ENCODE measurements at places on chromosomes 5 and 9.
A peak's percentile ranks its signal among the peaks of the same experiment; 100 is the strongest.

GRCh38 chr5:32259033-32259432 is 53.7 kb downstream of the MTMR12 start:
- peaks cover 84% of the 10 kb centered on the region for H3K36me3 ChIP-seq
- no peak for DNase-seq
- no peaks in the 10 kb centered on the region for H3K27me3 ChIP-seq
- no peaks in the 10 kb centered on the region for H3K4me1 ChIP-seq

DNA sequence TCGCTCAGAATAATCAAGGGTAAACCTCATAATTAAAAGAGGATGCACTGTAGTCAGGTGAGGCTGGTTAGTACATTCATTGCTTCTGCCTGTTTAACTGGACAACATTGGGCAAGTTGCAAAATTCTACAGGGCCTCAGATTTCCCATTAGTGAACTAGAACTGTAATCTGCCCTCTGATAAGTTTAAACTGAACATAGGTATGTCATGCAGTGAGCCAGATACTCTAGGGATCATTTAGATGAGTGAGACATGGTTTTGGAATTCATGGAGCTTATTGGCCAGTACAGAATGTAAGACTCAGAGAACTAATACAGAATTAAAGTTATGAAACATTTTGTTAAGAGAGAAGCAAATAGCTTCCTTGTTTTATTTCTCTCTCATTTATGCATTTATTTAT is 35.9 kb downstream of the RNF44 start:
- peaks cover 84% of the 10 kb centered on the region for H3K36me3 ChIP-seq
- DNase-seq = no peak
- no peaks in the 10 kb centered on the region for H3K27me3 ChIP-seq

- no peak for DNase-seq
- H3K27me3 ChIP-seq = no peaks in the 10 kb centered on the region
- no peaks in the 10 kb centered on the region for H3K4me1 ChIP-seq
- no peak overlapping the region for H3K4me3 ChIP-seq
- no peak overlapping the region for H3K27ac ChIP-seq
- H3K36me3 ChIP-seq = peaks cover 2% of the 10 kb centered on the region
Measured at GRCh38 chr5:162888268-162888667, 549.1 kb upstream of the CCNG1 start.

DNA sequence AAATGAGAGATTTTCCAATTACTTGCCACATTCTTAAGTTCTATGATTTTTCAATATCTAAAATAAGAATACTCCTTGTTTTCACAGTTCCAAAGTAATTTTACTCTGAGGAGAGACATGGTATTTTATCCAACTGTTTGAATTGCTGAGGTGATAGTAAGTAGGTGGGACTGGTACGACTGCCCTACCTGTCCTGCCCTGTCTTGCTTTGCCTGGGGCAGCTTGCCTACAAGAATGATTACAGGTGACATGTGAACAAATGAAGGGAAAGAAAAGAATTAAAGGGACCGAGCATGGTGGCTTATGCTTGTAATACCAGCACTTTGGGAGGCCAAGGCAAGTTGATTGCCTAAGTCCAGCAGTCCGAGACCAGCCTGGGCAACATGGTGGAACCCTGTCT is 41.6 kb upstream of the HMGCS1 start:
- H3K36me3 ChIP-seq = peaks cover 10% of the 10 kb centered on the region
- H3K27me3 ChIP-seq = no peaks in the 10 kb centered on the region
- H3K4me3 ChIP-seq = no peak overlapping the region
- no peaks in the 10 kb centered on the region for H3K4me1 ChIP-seq
- H3K27ac ChIP-seq = no peak overlapping the region

DNA sequence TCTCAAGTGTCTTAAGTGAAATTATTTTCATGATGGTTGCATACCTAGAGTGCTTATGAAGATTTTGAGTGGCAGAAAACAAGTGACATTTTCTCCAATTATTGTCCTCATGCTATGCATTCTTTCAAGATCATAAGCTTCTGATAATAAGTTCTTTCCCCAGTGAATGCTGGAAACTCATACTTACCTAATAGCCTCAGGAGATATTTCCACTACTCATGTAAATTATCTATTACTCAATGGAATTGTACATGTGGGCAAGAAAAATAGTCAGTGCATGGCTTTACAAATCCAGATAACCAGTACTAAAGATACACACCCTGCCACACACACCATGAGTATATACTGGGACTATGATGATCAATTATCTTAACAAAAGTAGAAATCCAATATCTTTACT is 1219.4 kb upstream of the C9orf72 start:
- H3K36me3 ChIP-seq = no peaks in the 10 kb centered on the region
- no peak overlapping the region for H3K27ac ChIP-seq
- H3K4me3 ChIP-seq = no peak overlapping the region
- no peak for DNase-seq

GRCh38 chr5:93246090-93246855 is 334.7 kb downstream of the NR2F1-AS1 start:
- H3K36me3 ChIP-seq = no peaks in the 10 kb centered on the region
- H3K4me3 ChIP-seq = no peak overlapping the region
- DNase-seq = no peak
- no peaks in the 10 kb centered on the region for H3K27me3 ChIP-seq

DNA sequence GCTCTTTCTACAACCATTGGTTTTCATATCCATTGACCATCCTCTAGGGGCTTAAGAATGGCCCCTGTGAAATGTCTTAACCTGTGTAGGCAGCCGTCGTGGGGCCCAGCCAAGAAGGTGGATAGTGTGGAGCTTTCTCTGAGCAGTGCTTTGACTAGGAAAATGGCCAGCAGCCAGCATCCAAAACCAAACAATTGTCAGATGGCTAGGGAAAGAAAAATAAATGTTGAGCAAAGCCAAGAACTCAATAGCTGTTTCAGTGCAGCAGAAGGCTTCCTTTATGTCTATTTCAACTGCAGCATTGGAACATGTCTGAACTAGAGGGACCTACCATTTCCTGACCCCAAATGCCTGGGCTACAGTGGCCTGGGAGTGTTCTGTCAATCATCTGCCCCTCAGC is 374.9 kb downstream of the TLE4 start:
- no peaks in the 10 kb centered on the region for H3K27me3 ChIP-seq
- no peaks in the 10 kb centered on the region for H3K36me3 ChIP-seq
- H3K4me3 ChIP-seq = no peak overlapping the region
- no peaks in the 10 kb centered on the region for H3K4me1 ChIP-seq

DNA sequence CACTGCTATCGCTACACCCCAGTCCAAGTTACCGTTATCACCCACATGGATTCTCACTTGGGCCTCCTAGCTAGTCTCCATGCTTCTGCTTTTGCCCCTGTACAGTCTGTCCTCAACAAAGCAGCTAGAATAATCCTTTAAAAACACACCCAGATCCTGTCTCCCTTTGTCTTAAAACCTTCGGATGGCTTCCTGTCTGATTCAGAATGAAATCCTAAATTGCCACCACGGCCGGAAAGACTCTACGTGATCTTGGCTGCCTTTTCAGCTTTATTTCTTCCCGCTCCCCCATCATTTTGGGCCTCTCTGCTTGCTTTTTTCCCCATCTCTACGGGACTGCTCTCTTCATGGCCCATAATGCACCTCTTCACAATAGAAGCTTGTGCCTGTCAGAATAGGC is 33.4 kb downstream of the GDNF start:
- H3K4me1 ChIP-seq = no peaks in the 10 kb centered on the region
- H3K27ac ChIP-seq = no peak overlapping the region
- no peak for DNase-seq
- H3K36me3 ChIP-seq = no peaks in the 10 kb centered on the region

- no peak overlapping the region for H3K27ac ChIP-seq
- no peaks in the 10 kb centered on the region for H3K4me1 ChIP-seq
- no peak overlapping the region for H3K4me3 ChIP-seq
- peaks cover 10% of the 10 kb centered on the region for H3K36me3 ChIP-seq
Measured at GRCh38 chr9:132894346-132894745, 15.6 kb downstream of the SPACA9 start.

DNA sequence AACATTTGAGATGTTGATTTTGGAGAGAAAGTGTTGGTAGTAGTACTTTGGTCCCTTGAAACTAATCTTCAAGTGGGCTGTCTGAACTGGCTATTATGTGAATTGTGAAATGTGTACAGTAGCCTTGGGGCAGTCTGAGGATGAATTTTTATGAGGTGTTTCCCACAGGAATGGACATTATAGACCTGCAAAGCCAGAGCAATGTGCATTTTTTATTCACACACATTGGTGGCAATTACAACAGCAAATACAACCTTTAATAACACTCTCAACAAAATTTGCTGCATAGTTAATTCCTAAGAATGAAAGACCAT is 147.0 kb downstream of the PAM start:
- DNase-seq = no peak
- H3K27me3 ChIP-seq = no peaks in the 10 kb centered on the region
- no peaks in the 10 kb centered on the region for H3K36me3 ChIP-seq
- no peak overlapping the region for H3K27ac ChIP-seq
- no peaks in the 10 kb centered on the region for H3K4me1 ChIP-seq
- H3K4me3 ChIP-seq = no peak overlapping the region

- H3K4me1 ChIP-seq = no peaks in the 10 kb centered on the region
- DNase-seq = no peak
- peak overlapping the region; percentile 97 for H3K4me3 ChIP-seq
- H3K27me3 ChIP-seq = no peaks in the 10 kb centered on the region
Measured at GRCh38 chr5:173326501-173326960, 1.7 kb downstream of the STC2 start.

- H3K36me3 ChIP-seq = no peaks in the 10 kb centered on the region
- peaks cover 7% of the 10 kb centered on the region for H3K4me1 ChIP-seq
- H3K4me3 ChIP-seq = no peak overlapping the region
- no peak overlapping the region for H3K27ac ChIP-seq
- H3K27me3 ChIP-seq = no peaks in the 10 kb centered on the region
Measured at GRCh38 chr5:78566747-78567425, 81.7 kb downstream of the LHFPL2 start.

DNA sequence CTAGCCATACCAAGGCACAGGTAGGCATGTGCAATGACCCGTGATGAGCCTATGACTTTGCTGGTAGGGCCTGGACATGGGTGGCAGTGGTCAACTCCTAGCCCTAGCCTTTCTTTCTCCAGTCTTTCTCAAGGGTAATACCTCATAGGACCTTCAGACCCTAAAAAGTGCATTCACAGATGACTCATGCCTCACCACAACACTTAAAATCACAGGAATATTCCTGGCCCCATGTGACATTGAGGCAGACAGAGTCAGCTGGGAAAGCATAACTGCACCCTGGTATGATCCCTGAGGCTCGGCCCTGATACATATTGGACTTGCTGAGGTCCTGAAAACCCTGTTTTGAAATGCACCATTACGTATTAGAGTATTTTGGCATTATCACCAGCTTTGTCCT is 449.5 kb downstream of the HINT1 start:
- no peak overlapping the region for H3K27ac ChIP-seq
- H3K27me3 ChIP-seq = no peaks in the 10 kb centered on the region
- no peak overlapping the region for H3K4me3 ChIP-seq

GRCh38 chr9:113589890-113590289 is 126.4 kb downstream of the RGS3 start:
- H3K4me3 ChIP-seq = no peak overlapping the region
- H3K36me3 ChIP-seq = no peaks in the 10 kb centered on the region
- H3K4me1 ChIP-seq = peaks cover 2% of the 10 kb centered on the region
- no peak for DNase-seq
- H3K27ac ChIP-seq = no peak overlapping the region
- no peaks in the 10 kb centered on the region for H3K27me3 ChIP-seq

- H3K4me1 ChIP-seq = no peaks in the 10 kb centered on the region
- H3K27ac ChIP-seq = no peak overlapping the region
- no peak overlapping the region for H3K4me3 ChIP-seq
- DNase-seq = no peak
- peaks cover 19% of the 10 kb centered on the region for H3K36me3 ChIP-seq
- H3K27me3 ChIP-seq = no peaks in the 10 kb centered on the region
Measured at GRCh38 chr5:10229306-10230048, 20.2 kb downstream of the ATPSCKMT start.

GRCh38 chr5:93584596-93585040 is 1.6 kb downstream of the NR2F1 start:
- H3K27ac ChIP-seq = no peak overlapping the region
- no peak for DNase-seq
- H3K36me3 ChIP-seq = peaks cover 2% of the 10 kb centered on the region
- H3K4me3 ChIP-seq = peak overlapping the region; percentile 63

All from H9 (cell line).